SJCRH30 (cell line): ENCODE measurements at places on chromosomes 3 and 15.

DNA sequence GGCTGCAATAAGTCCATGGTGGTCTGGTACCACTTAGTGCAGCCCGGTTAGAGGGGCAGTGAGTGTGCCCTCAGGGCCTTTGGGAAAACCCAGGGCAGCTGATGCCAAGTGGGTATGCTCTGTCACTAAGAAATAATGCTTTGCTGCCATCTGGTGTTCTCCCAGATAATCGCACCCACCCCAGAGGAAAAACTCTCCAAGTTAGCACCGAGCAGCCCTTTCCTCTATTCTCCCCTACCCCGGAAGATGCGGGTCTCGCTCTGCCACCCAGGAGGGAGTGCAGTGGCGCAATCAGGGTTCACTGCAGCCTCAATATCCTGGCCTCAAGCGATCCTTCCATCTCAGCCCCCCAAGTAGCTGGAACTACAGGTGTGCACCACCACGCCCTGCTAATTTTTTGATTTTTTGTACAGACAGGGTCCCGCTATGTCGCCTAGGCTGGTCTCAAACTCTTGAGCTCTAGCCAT, 21.3 kb upstream of the DAPK2 start:
- no peak overlapping the region for H3K27ac ChIP-seq
- no peaks in the 10 kb centered on the region for H3K27me3 ChIP-seq
- no peak overlapping the region for H3K4me3 ChIP-seq
- DNase-seq = peak; percentile 90
- H3K36me3 ChIP-seq = peaks cover 7% of the 10 kb centered on the region

DNA sequence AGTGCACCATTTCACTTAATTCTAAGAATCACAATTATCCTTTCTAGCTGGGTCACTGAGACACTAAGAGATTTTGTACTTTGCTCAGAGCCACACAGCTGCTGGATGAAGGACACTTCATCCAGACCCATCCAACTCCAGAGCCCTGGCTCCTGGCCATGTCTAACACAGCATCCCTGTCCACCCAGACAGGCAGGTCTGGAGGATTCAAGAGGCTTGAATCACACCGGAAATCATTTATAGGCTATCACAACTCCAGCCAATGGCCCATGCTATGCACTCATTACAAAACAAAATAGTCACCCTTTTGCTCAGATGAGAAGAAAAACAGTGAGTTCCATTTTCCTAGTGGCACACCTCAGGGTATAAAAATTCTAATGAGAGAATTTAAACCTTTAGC, 198.2 kb upstream of the LMCD1 start:
- H3K27me3 ChIP-seq = no peaks in the 10 kb centered on the region
- no peak for DNase-seq
- H3K27ac ChIP-seq = no peak overlapping the region
- no peaks in the 10 kb centered on the region for H3K4me1 ChIP-seq

GRCh38 chr3:81033684-81034083, 727.8 kb downstream of the GBE1 start:
- H3K4me1 ChIP-seq = no peaks in the 10 kb centered on the region
- H3K27me3 ChIP-seq = no peaks in the 10 kb centered on the region
- no peak overlapping the region for H3K27ac ChIP-seq
- H3K4me3 ChIP-seq = no peak overlapping the region

- no peaks in the 10 kb centered on the region for H3K27me3 ChIP-seq
- H3K27ac ChIP-seq = no peak overlapping the region
- no peak overlapping the region for H3K4me3 ChIP-seq
- no peaks in the 10 kb centered on the region for H3K36me3 ChIP-seq
These were observed 533.0 kb upstream of the SEMA6D start for GRCh38 chr15:47184003-47184907.

- H3K27ac ChIP-seq = no peak overlapping the region
- no peak overlapping the region for H3K4me3 ChIP-seq
- H3K4me1 ChIP-seq = peaks cover 12% of the 10 kb centered on the region
- H3K27me3 ChIP-seq = no peaks in the 10 kb centered on the region
- no peak for DNase-seq
These were observed 359.9 kb downstream of the MECOM start for GRCh38 chr3:169303660-169304059.

- no peaks in the 10 kb centered on the region for H3K36me3 ChIP-seq
- no peaks in the 10 kb centered on the region for H3K4me1 ChIP-seq
- no peak overlapping the region for H3K4me3 ChIP-seq
- H3K27me3 ChIP-seq = no peaks in the 10 kb centered on the region
- DNase-seq = no peak
These were observed 18.8 kb upstream of the CELF6 start for GRCh38 chr15:72338617-72339321.

DNA sequence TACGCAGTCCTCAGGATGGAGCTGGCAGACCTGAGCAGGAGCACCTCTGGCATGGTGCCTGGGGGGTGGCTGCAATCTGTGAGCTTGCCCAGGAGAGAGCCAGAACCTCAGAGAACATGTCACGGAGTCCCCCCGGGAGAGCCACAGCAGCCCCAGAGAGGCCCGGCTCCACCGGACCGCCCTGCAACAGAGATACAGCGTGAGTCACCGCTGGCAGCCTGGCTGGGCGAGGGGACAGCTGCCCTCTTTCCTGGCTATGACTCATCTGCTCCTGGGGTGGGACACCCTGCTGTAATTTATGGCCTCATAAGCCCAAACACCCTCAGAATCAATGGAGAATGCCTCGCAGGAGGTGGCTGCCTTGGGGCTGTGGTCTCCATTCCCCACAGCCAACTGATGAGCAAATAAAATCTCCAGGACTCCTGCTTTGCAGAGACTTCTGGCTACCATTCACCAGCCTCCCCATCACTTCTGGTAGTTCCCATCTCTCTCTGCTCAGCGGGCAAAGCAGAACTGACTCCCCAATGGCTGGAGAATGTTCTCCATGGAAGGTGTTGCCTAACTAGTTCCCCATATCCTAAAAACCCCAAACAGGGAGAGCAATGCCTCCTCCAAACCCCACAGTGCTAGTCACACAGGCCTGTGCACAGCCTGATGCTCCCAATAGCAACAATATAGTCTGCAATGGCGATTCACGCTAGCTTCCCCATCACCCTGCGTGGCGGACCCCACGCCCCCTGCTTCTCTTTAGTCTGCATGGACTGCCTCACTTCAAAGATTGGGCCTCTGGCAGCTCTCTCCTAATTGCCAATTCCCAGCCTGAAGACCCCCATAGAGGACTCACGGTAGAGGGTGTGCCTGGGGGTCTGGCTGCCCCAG, 21.6 kb downstream of the ACSBG1 start:
- H3K4me3 ChIP-seq = no peak overlapping the region
- H3K36me3 ChIP-seq = no peaks in the 10 kb centered on the region
- peaks cover 41% of the 10 kb centered on the region for H3K4me1 ChIP-seq
- peak; percentile 95 for DNase-seq
- no peaks in the 10 kb centered on the region for H3K27me3 ChIP-seq
